ENCODE measurements at places on chromosomes 11 and 22.

- DNase-seq = no peak
These were observed 79.3 kb downstream of the SGSM3 start for GRCh38 chr22:40449676-40450035.

DNA sequence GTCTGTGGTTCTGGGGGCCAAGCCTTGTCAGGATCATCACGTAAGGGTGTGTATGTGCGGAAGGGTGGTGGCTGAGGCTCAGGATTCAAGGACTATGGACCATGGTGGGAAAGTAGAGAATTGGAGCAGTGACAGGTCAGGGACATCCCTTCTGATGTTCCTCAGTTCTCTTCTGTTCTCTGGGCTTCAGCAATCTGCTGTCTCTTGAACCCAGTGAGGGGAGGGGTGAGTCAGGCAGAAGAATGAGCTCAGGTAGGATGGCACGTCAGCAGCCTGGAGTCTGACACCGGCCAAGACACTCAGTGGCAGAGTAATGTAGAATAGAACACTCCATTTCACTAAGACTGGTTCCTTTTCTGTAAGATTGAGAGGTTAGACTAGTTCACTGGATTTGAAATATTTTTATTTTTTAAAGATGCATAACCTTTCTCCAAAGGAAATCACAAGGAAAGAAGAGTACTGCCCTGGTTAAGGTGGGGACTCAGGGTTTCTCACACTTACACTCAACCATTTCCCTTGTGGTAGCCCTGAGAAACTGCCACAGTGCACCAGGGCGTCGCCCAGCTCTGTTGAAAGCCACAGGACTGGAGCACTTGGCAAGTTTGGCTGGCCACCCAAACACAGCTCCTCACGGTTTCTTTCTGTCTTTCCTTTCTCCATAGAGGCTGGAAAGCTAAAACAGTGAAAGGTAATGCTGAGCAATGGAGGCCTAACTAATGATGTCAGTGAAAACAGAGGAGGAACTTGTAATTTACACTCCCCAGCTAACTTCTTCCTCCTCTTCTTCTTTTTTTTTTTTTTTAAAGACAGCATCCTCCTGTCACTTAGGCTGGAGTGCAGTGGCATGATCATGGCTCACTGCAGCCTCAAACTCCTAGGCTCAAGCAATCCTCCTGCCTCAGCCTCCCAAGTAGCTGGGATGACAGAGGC is 23.1 kb upstream of the MICAL2 start:
- DNase-seq = peak; percentile 23

- no peak for DNase-seq
These were observed 115.4 kb downstream of the KIAA1671 start for GRCh38 chr22:25067851-25068421.

DNA sequence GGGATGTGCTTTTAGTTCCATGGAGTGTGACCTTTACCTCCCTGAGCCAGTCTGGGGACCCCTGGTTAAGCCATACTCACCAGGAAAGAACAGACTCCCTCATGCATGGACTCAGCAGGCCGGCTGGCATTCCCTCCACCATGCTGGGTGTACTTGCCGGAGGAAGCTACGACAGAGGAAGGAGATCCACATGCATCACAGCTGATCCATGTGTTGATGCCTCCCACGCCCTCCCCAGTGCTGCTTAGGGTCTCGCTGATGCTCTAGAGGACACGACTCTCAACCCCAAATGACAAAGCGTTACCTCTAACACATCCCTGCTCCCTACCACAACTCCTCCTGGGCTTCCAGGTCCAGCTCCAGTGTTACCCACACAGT is 39.8 kb downstream of the GAB4 start:
- DNase-seq = no peak

DNA sequence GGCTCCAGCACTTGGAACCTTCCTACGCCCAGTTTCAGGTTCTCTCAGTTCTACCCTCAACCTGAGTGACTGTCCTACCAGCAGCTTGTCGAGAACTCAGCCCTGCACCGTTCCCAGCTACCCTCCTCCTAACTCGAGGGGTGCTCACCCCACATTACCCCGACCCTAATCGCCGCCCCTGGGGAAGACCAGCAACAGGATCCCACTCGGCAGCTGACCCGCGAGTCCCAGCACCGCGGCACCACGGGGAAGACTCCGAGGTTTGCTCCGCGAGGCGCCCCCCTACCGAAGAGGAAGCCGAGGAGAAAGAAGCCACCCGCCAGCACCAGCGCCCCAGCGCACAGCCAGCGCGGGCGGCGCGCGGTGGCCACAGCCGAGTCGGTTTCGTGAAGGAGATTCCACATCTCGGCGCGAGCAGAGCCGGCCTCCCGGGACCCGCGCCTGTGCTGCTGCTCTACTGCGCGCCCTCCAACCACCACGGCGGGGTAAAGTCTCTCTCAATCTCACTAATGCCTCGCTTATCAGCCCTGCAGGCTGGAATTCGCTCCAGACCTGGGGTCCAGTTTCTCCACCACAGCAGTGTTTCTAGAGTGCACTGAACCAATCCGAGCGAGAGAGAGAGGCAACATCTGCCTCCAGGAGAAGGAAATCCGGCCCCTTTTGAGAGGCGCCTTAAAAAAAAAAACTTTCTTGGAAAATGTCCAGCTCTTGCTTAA is at the start of gene FOLH1:
TSS of gene FOLH1 (minus strand) at position 597 of the 716 bp plus-strand sequence. CDS start at position 404, 193 bp downstream.
- DNase-seq = no peak

DNA sequence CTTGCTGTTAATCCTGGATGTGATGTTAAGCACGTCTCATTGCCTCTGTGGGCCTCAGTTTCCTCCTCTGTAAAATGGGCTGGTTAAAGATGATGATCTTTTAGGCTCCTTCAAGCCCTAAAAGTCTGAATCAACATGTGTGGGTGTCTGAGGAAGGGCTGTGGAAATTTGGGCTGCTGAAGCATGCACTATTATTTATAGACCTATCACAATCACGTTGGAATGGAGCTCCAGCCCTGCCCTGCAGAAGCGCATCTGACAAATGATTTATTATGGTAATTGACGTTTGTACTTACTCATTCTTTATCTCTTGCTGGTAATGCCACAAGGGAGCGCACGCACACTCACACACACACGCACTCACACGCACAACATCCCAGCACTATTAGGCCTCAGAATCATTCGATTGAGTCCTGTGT is 20.4 kb downstream of the P2RX3 start:
- no peak for DNase-seq

- DNase-seq = no peak
These were observed 275.6 kb downstream of the BRD1 start for GRCh38 chr22:49551897-49552614.

GRCh38 chr22:33653532-33654063 is 266.7 kb downstream of the LARGE1 start:
- no peak for DNase-seq

DNA sequence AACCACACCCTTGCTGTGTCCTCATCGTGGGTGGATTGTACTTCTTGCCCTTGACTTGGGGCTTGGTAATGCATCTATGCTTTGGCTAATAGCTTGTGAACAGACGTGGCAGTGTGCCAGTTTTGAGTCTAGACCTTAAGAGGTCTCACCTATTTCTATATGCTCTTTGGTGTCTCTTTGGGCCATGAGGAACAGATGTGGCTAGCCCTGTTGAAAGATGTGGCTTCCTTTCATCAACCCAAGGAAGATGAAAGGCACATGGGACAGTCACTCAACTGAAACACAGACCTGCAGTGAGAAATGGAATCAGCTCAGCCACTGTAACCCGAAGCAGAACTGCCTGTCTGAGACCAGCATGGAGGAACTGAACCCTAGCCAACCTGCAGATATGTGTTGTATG is 7.9 kb upstream of the NELL1 start:
- DNase-seq = no peak

GRCh38 chr11:9741260-9741659 is 77.4 kb downstream of the SWAP70 start:
- no peak for DNase-seq

- no peak for DNase-seq
These were observed 5.9 kb upstream of the ATF4 start for GRCh38 chr22:39514373-39514973.

- DNase-seq = no peak
These were observed 139.2 kb downstream of the LRRC4C start for GRCh38 chr11:41320238-41320637.

DNA sequence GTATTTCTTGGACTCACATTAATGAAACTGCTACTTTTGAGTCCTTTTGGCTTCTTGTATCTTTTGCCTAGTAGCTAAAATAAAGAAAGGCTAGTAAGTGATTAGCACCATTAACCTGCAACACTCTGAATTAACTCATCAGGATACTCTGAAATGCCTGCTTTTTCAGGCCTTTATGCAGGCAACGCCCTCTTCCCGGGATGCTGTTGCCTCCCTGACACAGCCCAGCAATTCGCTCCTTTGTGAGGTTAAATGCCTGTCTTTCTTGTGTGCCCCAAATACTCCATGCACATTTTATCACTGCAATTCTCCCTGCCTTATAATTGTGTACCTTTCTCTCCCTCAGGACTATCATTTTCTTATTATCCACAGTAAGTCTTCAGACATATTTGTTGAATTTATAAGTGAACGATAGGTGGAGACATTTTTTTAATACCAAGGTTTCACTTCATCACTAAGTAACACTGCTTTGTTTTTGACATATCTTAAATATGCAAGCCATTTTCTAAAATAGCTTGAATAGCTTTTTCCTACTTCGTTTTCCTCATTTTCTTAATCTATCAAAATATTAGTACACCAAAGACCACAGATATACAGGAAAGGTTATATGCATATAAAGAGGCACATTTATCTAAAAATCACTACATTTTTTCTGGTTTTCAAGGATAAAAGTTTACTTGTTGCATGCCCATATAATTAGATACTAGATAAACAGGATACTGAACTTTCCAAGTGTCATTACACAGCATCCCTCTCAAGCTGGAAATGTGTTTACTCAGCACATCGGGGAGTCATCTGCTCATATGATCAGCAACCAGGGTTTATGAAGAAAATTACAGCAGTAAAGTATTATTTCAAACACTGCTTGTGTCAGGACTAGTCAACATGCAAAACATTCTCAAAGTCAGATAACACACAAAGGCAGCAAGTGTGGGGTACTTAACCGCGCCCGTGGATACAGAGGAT is 48.5 kb upstream of the DDI1 start:
- no peak for DNase-seq

DNA sequence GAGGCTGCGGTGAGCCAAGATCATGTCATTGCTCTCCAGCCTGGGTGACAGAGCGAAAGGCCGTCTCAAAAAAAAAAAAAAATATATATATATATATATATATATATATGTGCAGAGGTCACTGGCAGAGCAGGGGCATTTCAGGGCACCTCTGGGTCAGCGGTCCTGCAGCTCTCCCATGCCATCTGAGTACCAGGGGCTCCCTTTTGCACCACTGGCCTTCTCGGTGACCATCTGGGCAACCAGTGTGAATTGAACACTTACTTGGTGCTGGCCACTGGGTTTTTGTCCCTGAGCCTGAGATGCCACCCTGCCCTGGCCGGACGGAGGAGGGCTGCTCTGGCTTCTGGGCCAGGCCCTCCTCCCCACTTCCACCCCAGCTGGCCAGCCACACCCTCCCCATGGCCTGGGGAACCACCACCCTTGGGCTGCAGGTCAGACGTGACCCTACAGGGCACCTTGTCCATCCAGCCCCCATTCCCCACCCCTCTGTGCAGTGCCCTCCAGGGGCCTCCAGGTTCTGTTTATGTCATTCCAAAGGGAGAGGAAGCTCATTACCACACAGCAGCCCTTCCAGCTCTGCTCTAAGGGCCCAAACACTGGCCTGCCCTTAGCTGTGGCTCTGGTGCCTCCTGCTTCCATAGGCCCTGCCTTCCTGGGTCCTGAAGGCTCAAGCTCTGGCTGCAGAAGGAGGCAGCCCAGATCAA is 10.3 kb downstream of the MAPK8IP1 start:
- no peak for DNase-seq

DNA sequence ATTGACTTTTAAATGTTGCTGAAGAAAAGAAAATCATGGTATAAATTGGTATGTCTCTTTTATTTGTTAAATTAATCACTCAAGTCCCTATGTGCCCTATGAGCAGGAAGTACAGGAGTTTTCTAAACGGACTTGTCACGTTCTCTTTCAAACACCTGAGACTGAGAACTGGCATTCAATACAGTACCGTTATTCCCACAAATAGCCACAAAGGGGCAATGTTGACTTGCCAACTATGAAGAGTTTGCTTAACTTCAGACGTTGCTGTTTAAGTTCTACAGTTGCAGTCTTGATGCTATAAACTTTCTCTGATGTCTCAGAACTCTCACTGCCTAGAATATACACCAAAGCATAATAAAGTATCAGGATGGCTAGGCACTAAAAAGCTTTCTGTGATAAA is 7.6 kb downstream of the OR56A1 start:
- DNase-seq = peak; percentile 37

DNA sequence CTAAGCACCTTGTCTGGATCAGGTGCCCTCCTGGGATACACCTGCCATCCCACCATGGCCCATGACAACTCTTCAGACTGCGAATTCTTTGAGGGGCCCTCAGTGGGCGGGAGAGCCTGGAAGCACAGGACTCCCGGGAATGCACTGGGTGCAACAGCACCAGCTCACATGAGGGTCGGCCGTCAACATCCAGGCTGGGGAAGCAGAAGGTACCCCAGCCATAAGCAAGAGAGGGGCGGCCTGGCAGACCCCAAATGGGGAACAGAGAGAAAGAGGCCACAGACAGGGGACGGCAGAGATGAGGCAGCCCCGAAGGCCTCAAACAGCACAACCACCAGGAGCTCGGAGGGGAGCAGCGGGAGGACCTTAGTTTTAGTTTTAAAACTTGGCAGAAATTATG is 94.4 kb downstream of the PHF21B start:
- no peak for DNase-seq

- peak; percentile 6 for DNase-seq
These were observed 49.5 kb downstream of the IGF2 start for GRCh38 chr11:2089536-2090165.

GRCh38 chr22:48660790-48661740 is 1166.6 kb downstream of the BRD1 start:
- no peak for DNase-seq

DNA sequence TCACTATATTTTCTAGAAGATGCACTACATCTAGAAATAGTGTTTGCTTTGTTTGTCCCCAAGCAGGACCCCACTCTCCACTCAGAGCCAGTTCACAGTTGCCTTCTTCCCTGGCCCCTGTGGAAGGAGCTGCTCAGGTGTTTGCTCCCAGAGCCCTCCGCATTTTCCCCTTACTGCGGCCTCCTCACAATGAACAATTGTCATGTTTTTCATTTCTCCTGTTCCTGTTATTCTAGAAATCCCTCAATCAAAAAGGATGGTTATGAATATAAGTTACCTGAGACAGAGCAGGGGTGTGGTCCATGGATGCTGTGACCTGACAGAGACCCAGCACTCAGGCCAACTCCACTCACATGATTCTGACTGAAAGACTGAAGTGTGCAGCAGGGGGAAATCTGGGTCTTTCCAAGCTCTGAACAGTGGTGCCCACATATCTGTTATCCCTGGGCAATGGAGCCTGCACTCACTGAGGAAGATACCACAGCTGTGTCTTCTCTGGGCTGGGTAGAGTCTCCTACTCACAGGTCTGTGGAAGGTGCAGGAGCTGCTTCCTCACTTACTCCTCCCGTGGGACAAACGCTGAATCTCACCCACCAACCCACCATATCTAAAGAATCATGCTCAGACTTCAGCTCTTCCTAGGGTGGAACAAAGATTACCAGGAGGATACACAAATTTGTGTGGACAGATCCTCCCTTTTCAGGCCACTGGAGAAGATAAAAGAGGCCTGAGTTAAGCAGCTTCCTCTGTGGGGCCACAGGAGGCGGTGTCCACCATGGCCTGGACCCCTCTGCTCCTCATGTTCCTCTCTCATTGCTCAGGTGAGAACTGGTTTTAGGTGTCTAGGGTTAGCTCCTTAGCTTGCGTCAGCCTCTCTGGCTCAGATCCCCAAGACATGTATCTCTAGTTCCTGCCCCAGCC is 87.1 kb upstream of the TOP3B start:
- no peak for DNase-seq

GRCh38 chr11:78825591-78826020 is 250.9 kb upstream of the NARS2 start:
- DNase-seq = no peak

- no peak for DNase-seq
These were observed 15.1 kb downstream of the MTMR2 start for GRCh38 chr11:95908826-95909225.
